ENCODE measurements at places on chromosomes 13 and 19. TPM values are rescaled to one million over a fixed set of nuclear protein-coding genes. Genes with fewer than 3 reads are reported as not detected.
A peak's percentile ranks its signal among the peaks of the same experiment; 100 is the strongest.

- no peak overlapping the region for H3K4me3 ChIP-seq
- DNase-seq = no peak
- H3K27me3 ChIP-seq = no peaks in the 10 kb centered on the region
- peaks cover 12% of the 10 kb centered on the region for H3K4me1 ChIP-seq
- H3K36me3 ChIP-seq = no peaks in the 10 kb centered on the region
Observed at GRCh38 chr13:24148414-24149235, 11.9 kb upstream of the SPATA13 start.

DNA sequence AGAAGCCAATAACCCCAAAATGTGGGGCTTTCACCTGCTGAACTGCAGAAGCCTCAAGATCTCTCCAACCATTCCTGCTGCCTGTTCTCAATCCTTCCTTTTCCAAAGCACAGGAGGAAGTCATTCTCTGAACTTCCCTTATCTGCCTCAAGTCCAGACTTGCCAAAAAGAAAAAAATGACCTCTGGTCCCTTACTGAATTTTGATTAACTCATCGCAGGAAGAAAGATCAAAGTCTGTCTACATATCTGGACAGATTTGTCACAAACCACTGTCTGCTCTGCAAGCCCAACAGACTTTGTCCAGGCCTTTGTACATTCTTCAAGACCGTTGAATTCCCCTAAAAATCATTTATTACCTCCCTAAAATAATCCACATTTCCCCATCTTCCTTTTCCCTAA is 126.5 kb upstream of the NBEA start:
- no peak overlapping the region for H3K4me3 ChIP-seq
- H3K27ac ChIP-seq = peak overlapping the region; percentile 63
- no peaks in the 10 kb centered on the region for H3K36me3 ChIP-seq
- DNase-seq = no peak
- peaks cover 15% of the 10 kb centered on the region for H3K4me1 ChIP-seq
- H3K27me3 ChIP-seq = no peaks in the 10 kb centered on the region

GRCh38 chr13:108005231-108005630 is 210.1 kb downstream of the LIG4 start:
- no peaks in the 10 kb centered on the region for H3K27me3 ChIP-seq
- no peak overlapping the region for H3K27ac ChIP-seq
- DNase-seq = no peak
- H3K36me3 ChIP-seq = no peaks in the 10 kb centered on the region

Gene MEIS3
- 20.6 TPM for total RNA-seq

- H3K4me3 ChIP-seq = no peak overlapping the region
- no peak overlapping the region for H3K27ac ChIP-seq
- no peaks in the 10 kb centered on the region for H3K27me3 ChIP-seq
- DNase-seq = no peak
Observed at GRCh38 chr19:34767951-34768350, 5.1 kb downstream of the ZNF599 start.

GRCh38 chr19:49120868-49121267 is 1.5 kb downstream of the PPFIA3 start:
- DNase-seq = peak; percentile 81
- no peaks in the 10 kb centered on the region for H3K36me3 ChIP-seq
- H3K27ac ChIP-seq = no peak overlapping the region
- peaks cover 27% of the 10 kb centered on the region for H3K4me1 ChIP-seq
- H3K4me3 ChIP-seq = no peak overlapping the region
- H3K27me3 ChIP-seq = no peaks in the 10 kb centered on the region

GRCh38 chr13:96650301-96650886 is 343.9 kb downstream of the OXGR1 start:
- no peaks in the 10 kb centered on the region for H3K4me1 ChIP-seq
- no peaks in the 10 kb centered on the region for H3K36me3 ChIP-seq
- no peaks in the 10 kb centered on the region for H3K27me3 ChIP-seq
- no peak for DNase-seq

- no peak overlapping the region for H3K4me3 ChIP-seq
- no peak overlapping the region for H3K27ac ChIP-seq
- H3K36me3 ChIP-seq = no peaks in the 10 kb centered on the region
Observed at GRCh38 chr19:23996549-23996948, 81.9 kb downstream of the ZNF726 start.

Gene GRK1
- total RNA-seq = not detected

DNA sequence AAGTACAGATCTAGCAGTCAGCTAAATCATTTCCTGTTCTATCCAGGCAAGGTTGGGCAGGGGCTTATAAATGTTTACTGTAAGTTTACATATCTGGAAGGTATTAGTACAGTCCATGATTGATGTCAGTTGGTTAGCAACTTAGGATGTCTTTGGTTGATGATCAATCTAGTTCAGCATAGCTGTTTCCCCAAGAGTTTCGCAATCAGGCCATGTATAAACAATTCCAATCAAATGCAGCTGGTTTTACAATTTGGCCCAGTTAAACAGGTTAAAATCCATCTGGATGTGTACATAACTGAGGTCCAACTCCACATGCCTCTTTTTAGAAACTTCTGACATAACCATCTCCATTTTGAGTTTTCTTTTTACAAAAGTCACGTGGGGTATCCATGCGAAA is 6.9 kb downstream of the ZNF221 start:
- H3K36me3 ChIP-seq = no peaks in the 10 kb centered on the region
- H3K4me1 ChIP-seq = no peaks in the 10 kb centered on the region
- H3K27me3 ChIP-seq = no peaks in the 10 kb centered on the region
- H3K27ac ChIP-seq = no peak overlapping the region

GRCh38 chr19:10105509-10106099 is 558 bp upstream of the PPAN start:
- H3K4me3 ChIP-seq = peak overlapping the region; percentile 71
- no peaks in the 10 kb centered on the region for H3K27me3 ChIP-seq
- peak overlapping the region; percentile 44 for H3K27ac ChIP-seq
- DNase-seq = no peak

DNA sequence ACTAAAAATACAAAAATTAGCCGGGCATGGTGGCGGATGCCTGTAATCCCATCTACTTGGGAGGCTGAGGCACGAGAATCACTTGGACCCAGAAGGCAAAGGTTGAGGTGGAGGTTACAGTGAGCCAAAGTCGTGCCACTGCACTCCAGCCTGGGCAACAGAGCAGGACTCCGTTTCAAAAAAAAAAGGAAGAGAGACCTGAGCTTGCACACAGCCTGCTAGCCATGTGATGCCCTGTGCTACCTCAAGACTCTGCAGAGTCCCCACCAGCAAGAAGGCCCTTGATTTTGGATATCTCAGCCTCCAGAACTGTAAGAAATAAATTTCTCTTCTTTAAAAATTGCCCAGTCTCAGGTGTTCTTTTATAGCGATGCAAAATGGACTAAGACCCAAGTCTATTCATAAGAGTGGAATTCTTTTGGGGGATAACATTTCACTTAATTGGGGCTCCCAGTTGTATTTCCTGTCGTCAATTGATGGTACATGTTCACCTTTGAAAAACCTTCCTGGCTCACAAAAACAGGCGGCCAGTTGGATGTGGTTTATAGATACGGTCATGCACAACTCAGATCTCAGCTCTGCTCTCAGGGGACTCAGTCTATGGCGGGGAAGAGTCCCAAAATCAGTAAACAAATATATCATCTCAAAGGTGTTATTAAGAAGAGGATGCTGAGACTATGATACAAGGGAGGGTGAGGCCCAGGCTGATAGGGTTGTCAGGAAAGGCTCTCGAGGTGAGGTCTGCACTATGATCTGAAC is 2.4 kb upstream of the CHERP start:
- no peak for DNase-seq
- no peak overlapping the region for H3K4me3 ChIP-seq
- no peaks in the 10 kb centered on the region for H3K27me3 ChIP-seq
- no peak overlapping the region for H3K27ac ChIP-seq
- peaks cover 39% of the 10 kb centered on the region for H3K4me1 ChIP-seq

- DNase-seq = no peak
- no peaks in the 10 kb centered on the region for H3K27me3 ChIP-seq
- no peaks in the 10 kb centered on the region for H3K36me3 ChIP-seq
- H3K4me1 ChIP-seq = no peaks in the 10 kb centered on the region
Observed at GRCh38 chr13:110503037-110503901, 58.3 kb downstream of the RAB20 start.

Gene CYP2S1
- total RNA-seq = 7.1 TPM
